Mesenteric fat pad (tissue), 1 donor: ENCODE measurements at places on chromosomes 13 and 19. TPM values are rescaled to one million over a fixed set of nuclear protein-coding genes. Genes with fewer than 3 reads are reported as not detected.

B3GLCT gene
- total RNA-seq, result 4.7 TPM

SYT5 gene
- not detected for total RNA-seq

OR4F17 gene
- total RNA-seq, result not detected

SH2D3A gene
- 0.55 TPM for total RNA-seq

PVR gene
- total RNA-seq, result 30.3 TPM

CKM gene
- not detected for total RNA-seq
